ENCODE measurements at places on chromosomes 4 and X.

DNA sequence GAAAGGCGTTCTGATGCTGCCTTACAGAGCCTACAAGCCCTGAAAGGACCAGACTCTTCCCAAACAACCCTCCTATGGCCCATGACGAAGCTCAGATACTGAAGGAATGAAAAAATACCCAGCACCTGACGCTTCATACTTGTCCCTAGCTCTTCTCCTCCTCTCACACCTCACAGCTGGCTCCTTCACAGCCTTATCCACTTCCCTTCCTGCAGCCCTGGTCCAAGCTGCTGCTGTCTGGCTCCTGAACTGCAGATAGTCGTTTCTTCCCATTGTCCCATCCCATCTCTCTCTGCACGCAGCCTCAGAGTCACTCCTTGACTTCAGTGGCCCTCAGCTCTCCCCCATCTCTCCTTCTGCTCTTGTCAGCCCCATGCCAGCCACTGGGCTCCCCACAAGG is 56.6 kb downstream of the FAM193A start:
- no peak for DNase-seq

DNA sequence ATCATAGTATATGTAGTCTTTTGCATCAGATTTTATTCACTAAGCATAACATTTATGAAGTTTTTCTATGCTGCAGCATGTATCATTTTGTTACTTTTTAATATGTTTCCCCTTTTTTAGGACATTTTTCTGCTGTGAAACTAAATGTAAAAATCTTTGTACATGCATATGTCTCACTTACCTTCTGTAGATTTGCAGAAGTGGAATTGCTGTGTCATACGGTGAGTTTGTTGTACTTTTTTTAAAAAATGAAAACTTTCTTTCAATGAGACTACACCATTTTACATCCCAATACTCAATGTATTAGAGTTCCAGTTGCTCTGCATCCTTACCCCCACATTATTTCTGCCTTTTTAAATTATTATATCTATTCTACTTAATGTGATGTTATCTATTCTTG is 868.9 kb downstream of the PDHA2 start:
- DNase-seq: no peak

GRCh38 chrX:72045552-72046277 is 86.0 kb downstream of the RTL5 start:
- peak; percentile 79 for DNase-seq

DNA sequence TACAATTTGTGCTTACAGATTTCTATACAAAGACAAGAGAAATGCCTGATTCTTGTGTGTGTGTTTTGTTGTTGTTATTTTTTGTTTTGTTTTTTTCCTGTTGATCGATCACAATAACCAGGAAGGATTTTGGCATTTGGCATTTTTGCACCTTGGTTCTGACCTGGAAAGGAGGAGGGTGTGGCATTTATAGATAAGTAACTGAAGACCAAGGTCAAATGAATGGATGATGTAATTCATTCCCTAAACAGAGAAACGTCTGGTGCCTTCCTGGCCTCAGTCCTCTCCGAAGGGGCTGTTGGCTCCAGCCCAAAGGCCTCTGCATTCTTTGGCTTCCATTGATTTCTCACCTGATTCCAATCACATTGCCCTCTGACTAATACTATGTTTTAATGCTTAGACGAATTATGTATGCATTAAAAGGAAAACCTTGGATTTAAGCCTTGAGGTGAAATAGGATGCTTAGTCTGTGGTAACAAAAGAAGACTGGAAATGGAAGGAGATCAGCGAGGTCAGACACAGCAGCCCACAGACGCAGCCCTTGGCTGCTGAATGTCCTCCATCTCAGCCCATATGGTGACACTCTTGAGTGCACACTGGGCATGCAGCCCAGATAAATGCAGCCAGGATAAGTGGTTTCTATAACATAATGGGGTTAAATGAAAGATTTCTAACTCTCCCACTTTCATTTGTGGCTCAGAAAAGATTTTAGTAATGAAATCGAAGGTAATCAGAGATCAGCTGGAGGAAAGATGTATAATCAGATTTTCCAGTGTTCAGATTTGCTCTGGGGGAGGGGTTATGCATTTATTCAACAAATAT is 60.5 kb upstream of the TRIM2 start:
- no peak for DNase-seq

DNA sequence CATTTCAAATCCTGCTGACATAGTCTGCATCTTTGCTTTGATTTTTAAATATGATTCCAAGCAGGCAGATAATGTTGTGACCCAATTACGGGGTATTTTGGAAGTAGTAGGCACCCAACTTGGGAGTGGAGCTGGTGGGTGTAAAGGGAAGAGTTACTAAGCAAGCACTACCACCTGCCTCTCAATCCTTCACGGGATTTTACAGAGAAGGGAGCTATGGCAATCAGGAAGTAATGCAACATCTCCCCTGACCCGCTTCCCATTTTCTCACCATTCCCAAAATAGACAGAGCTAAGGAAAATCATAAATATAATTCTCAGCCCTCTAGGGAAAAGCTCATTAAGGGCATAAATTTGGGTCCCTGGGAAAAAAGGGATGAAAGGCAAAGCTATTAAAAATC is 9.2 kb downstream of the APBB2 start:
- no peak for DNase-seq

- DNase-seq: peak; percentile 30
Observed at GRCh38 chrX:109839694-109840567, 106.9 kb upstream of the ACSL4 start.

DNA sequence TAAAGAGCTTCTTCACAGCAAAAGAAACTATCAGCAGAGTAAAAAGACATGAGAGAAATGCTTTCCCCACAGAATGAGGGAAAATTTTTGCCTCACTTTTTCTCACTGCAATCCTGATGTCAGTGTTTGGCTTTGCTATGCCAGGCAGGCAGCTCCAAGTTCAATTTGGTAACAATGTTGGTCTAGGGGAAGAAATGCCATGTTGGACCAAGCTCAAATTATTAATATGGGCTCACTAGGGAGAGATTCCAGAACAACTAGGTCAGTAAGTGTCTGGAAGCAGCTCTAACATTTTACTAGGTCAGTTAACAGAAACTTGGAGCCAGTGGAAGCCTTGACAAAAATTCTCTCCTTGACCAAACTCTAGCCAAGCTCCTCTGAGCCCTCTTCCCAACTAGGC is 95.4 kb downstream of the NAF1 start:
- no peak for DNase-seq

DNA sequence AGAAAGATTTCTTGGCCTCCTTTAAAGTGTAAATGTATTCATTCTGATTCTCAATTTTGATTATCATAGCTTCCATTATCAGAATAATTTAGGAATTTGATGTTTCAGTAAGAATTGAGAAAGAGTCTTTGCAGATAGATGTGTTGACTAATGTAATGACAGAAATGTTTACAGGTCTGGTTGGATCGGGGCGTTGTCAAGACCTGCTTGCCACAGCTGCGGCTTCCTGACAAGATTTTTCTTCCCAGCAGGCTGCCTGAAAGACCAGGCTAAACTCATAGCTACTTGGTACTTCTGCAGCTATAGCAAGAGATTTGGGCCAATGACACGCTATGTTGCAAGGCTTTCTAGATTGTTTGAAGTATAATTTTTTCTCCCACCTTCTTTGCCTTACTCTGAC is 91.5 kb upstream of the ANKRD50 start:
- DNase-seq: peak; percentile 76

Measured in epithelial cell of esophagus (primary cell).